CD4-positive, alpha-beta T cell treated with Interleukin-17A for 1 hour (primary cell): ENCODE measurements at places on chromosomes 1 and 21.

DNA sequence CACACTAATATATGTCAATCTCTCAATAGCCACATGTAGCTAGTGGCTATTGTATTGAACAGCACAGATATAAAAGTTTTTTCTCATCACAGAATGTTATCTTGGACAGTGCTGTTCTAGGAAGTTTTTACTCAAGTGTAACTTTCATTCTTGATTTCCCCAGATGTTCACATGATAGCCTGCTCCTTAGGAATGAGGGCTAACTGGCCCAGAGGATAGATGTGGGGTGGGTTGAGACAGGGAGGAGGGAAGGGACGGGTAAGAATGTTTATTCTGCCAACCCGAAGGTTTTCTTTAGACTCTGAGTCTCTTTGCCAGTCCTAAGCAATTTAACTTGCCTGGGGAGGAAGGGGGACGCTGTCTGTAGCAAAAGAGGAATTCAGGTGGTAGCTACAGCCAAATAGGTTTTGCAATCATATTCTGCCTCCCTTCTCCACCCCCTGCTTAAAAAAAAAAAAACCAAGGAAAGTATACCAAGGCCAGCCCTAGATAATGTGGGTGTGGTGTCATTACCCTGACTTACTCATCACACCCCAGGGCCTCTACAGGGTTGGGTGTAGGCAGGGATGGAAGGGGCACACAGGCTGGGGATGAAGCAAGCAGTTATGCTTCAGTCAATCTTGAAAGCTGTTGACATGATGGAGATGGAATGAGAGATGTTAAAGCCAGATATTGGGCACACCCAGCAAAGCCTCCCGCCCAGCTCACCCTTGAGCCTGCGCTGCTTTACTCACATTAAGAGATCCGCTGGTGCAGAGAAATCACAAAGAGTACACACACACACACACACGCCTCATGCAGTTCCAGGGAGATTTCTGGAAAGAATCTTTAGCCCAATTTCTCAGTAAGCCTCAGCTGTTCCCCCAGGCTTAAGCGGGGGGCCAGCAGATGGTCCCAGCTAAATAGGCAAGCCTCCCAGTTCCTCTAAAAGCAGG is 59.9 kb downstream of the PLXNA2 start:
- no peak for DNase-seq

DNA sequence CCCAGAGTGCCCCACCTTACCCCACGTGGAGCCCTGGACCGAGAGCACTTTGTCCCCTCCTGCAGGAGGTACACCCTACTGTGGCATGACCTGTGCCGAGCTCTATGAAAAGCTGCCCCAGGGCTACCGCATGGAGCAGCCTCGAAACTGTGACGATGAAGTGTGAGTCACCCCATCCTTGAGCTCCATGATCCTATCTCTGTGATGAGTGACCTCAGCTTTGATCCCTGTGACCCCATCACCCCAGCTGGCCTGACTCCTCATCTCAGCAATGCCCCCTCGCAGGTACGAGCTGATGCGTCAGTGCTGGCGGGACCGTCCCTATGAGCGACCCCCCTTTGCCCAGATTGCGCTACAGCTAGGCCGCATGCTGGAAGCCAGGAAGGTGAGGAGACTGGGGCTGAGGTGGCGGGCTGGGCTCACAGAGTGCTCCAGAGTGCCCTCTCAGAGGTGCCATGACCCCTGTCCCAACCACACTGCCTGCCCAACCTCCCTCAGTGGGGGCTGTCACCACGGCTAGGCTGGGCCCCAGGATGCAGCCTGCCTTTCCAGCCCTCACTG is 16.2 kb upstream of the MPL start:
- no peak for DNase-seq

- no peak for DNase-seq
Measured at GRCh38 chr1:117696561-117696960, 90.7 kb downstream of the TENT5C start.

DNA sequence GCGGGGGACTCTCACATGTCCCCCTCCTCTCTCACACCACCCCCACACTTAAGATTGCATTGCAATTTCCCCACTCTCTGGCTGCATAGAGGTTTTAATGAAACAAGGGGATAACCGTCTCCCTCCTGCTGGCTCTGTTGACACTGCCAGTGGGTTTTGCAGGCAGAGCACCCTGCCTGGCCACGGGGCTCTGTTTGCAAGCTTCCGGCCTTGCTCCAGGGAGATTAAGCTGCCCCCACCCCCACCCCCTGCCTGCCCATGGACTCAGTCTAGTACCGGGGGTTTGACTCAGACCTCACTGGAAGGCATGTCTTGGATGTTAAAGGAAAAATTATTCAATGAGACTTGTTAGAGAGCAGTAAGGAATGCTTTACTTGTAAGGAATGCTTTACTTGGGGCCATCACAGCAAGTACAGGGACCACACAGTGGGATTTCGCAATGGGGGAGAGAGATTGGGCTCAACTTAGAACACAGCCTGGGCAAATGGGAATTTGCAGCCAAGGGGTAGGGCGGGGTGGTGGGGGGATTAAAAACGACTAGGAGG is 101.0 kb downstream of the AJAP1 start:
- DNase-seq: no peak

DNA sequence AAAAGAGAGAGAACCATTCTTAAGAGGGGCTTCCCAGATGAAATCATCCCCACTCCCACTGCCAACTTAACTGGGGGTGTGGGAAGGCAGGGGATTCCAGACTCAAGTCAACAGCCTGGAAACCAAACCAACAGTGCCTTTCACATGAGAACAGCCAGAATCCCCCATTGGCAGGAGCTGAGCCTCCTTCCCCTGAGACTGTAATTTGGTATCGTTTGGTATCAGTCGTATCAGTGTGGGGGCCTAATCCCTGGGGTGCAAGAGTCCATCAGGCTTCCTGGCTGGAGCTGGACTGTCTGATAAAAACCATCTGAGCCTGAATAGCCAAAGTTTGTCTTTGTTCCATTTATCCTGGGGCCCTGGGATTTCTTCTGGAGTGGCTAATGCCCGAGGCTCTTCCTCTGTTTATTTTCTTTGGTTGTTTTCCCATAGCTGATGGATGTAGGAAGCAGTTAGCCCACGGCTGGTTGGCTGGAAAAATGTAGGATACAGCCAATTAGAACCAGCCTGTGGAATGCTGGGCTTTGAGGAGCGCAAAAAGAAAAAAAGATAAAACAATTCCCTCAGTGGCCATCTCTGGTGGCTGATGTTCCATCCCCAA is 84.6 kb downstream of the LAMC2 start:
- DNase-seq: no peak

- DNase-seq: no peak
Measured at GRCh38 chr1:171664976-171665375, 12.5 kb upstream of the MYOC start.

DNA sequence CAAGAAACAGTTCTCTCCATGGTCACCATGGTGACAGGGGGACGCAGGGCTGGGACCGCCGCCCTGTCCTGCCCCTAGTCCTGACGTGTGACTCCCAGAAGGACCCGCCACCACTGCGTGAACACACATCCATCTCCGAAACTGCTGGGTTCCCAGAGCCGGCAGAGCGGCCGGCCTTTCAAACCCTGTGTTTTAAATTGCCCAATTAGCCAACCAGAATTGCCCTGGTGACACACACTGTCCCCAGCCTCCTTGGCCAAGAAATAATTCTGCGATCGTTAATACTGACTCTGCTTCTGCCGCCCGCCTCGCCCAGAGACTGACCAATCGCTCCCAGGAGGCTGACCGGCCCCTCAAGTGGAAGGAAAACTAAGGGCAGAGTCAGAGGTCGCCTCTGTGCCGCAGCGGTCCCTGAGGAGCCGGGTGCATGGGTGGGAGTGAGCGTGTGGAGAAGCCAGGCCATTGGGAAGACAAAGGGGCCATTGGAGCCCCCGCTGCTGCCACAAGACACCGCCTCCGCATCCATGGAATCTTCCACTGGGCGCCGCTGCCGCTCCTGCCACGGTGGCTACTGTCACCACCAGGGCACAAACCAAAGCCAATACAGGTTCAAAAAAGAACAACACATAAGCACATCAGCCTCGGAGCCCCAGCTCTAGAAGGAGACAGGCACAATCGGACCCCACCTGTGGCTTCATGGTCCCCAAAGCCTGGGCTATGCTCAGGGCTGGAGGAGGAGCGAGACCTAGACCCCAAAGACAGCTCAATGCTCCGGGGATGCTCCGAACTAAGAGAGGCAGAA is 273.2 kb downstream of the NPHP4 start:
- no peak for DNase-seq
